Stimulated activated CD8-positive, alpha-beta memory T cell treated with anti-CD3 and anti-CD28 coated beads, Interleukin-12 subunit alpha, Interleukin-12 subunit beta, amount 100 ng/mL, for 1 hour (primary cell): ENCODE measurements at places on chromosomes 3 and 15.

- DNase-seq: no peak
Measured at GRCh38 chr15:38701149-38701548, 136.5 kb upstream of the RASGRP1 start.

- no peak for DNase-seq
Measured at GRCh38 chr3:61828880-61829721, 267.7 kb downstream of the PTPRG start.

DNA sequence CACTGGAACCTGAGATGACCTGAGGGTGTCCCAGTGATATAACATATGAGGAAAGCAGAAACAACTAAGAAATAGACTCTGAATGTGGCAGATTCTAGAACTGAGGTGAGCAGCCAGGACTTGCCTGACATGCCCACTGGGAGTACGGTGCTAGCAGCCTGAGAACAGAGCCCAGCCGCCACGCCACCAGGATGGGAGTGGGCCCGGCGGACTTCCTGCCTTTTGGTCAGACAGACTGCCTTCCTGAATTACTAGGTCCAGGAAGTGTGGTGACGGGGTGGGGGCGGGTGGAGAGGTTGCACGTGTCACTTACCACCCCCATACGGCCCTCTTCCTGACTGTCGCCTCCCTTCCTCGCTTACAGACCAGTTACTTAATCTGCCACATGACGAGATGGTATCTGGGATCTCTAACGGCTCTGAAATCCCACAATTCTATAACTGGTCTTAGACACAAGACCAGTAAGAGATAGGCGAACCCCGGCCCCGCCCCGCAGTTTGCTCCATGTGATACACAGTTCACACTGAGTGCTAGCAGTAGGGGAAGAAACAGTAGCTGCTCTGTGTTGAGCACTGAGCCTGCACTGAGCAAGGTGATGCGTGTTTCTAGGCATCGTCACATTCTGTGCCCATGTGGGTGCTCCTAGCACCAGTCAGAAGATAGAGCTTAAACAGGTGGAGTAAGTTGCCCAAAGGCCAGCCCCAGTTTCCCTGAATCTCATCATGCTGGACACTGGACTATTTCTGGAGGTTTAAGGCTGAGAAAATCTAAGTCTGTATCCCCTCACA lies 95.7 kb downstream of the CPN2 start:
- peak; percentile 14 for DNase-seq

DNA sequence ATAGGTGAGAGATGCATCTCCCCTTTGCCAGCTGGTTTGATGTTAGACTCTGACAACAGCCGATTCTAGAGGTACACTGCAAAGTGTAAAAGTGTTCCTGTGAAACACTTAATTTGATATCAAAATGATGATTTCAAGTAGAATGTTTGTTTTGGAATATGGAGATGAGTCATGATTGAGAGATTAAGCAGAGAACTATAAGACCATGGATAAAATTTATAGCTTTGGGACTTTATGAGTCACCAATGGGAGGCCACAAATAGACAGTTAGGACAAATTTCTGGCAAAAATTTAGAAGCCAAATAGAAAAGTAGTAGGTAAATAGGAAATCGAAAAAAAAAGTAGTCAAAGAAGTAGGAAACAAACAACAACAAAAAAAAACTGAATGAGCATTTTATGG lies 672.5 kb downstream of the NSUN3 start:
- no peak for DNase-seq
